ENCODE measurements at places on chromosomes 11 and 22.

DNA sequence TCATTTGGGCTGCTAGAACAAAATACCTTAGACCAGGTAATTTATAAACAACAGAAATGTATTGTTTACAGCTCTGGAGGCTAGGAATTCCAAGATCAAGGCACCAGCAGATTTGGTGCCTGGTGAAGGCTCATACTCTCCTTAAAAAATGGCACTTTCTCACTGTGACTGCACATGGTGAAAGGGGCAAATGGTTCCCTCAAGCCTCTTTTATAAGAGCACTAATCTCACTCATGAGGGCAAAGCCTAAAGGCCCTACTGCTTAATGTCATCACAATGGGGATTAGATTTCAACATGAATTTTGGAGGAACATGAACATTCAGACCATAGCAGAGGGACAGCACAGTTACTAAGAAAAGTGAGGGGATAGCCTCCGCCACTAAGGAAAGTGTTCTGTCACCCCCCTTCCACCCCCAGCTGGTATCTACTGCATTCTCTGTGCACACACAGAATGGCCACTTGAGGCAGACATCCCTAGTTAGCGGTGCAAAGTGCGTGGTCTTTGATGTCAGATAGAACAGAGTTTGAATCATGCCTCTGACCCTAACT lies 47.2 kb upstream of the CEP295 start:
- peak; percentile 30 for DNase-seq

DNA sequence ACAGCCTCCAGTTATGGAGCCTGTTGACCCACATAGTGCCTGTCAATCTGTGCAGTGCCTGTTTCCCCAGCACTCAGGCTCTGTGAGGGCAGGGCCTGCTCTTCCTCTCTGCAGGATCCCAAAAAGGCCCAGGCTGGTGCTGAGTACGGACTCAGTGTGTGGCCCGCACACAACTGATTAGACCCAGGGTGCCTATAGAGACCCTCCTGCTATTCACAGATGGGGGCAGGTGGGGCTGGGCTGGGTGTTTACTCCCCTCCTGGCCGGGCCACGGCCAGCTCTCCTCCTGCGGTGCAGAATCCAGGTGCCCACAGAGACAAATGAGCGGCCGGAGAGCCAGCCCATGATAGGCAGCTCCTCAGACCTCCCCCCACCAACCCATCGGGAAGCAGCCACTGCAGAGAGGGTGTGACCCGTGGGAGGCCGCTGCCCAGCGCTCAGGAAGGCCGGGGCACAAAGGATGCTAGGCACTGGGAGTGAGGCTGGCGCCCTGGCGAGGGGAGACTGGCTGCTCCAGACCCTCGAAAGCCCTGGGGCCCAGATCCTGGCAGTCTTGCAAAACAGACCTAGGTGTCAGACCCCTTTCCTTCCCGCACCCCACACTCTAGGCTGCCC lies 239.0 kb downstream of the CTTN start:
- DNase-seq = no peak

GRCh38 chr11:73969091-73969490 lies 13.6 kb downstream of the UCP2 start:
- no peak for DNase-seq

DNA sequence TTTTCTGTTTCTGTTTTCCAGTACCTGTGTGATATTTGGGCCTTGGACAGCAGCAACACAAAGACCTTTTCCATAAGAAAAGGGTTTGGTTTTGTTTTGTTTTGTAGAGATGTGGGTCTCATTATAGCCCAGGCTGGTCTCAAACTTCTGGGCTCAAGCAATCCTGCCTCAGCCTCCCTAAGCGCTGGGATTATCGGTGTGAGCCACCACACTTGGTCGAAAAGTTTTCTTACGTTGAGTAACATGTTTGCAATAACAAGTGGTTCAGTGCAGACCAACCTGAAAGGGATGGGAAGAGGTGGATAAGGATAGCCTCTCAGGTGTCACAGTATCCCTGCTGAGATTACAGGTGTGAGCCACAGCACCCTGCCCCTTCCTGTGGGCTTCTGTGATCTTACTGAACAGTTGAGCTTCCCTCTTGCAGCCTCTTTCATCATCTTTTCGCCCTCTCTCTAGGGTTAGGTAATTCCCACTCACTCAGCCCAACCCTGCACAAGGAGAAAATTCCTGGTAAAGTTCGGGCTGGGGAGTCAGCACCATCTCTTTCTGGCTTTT lies 3.5 kb upstream of the MRPL48 start:
- no peak for DNase-seq

DNA sequence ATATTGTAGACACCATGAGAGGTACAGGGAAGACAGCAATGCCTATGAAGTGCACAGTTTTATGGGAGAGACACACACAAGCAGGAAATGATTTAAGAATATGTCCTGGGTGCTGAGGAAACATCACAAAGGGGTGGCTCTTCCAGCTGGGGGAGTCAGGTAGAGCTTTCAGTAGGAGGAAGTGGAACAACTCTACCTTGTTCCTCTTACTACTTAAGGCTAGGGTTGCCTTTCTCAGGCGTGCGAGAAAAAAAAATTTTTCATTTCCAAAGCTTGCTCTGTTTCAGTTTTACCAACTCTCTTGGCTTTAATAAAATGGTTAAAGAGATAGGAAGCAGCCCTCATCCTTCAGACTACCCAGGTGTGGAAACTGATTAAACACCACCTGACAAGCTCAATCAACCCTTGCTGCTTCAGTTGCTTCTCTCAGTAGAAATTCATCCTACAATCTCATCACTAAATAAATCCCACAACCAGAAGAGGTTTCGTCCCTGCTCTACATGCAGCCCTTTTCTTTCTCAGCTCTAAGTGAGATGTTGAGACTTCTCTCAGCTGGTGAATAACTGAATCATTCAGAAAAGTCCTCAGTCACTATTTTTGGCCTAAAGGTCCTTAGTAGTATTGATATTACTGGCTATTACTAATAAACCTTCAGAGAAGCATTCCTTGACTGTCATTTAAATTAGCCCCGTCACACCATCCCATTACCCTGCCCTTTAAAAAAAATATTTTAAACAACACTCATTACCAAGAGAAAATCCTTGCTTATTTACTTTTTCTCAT lies 5.9 kb downstream of the ABTB2 start:
- DNase-seq = no peak

DNA sequence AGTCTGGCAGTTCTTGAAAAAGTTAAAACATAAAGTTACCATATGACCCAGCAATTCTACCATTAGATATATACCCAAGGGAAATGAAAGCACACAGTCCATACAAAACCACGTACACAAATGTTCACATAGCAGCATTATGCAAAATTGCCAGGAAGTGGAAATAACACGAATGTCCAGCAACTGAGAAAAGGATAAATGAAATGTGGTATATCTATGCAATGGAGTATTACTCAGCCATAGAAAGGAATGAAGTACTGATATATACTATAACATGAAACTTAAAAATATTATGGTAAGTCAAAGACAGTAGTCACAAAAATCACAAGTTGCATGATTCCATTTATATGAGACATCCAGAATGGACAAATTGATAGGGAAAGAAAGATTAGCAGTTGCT lies 57.9 kb downstream of the C2CD3 start:
- no peak for DNase-seq

DNA sequence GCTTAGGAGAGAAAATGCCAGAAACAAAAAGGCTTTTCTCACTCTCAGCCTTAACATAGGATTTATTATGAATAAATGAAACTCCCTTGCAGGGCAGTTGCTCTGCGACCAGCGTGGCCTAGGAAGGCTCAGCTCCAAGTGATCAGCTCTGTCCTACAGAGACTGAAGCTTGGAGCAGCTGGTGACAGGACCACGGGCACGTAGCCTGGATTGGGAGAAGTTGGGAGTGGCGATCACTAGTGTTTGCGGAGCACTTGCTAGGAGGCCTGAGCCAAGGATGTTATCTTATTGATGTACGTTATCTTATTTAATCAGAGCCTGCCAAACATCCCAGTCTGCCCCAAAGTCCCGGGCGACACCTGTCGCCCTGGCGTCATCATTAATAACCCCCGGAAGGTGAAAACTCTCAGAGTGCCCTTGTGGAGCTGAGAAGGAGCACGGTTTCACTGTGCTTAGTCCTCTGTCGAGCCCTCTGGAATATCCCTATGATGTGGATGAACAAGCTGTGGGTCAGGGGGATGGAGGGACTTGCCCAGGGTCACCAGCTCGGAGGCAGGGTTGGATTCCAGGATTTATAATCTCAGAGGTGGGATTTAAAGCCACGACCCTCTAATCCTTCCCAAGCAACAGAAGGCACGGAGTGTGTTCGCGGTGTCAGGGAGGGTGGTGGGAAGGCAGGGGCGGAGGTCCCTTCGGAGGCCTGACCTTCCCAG lies 40.8 kb upstream of the SMIM38 start:
- DNase-seq = peak; percentile 32

All from small intestine (tissue), 16 donors.